ENCODE measurements at places on chromosomes 7 and 10.

GRCh38 chr10:57494486-57494885, 773.2 kb downstream of the IPMK start:
- DNase-seq = no peak

GRCh38 chr10:88813200-88813599, 10.7 kb downstream of the LIPM start:
- DNase-seq = no peak

DNA sequence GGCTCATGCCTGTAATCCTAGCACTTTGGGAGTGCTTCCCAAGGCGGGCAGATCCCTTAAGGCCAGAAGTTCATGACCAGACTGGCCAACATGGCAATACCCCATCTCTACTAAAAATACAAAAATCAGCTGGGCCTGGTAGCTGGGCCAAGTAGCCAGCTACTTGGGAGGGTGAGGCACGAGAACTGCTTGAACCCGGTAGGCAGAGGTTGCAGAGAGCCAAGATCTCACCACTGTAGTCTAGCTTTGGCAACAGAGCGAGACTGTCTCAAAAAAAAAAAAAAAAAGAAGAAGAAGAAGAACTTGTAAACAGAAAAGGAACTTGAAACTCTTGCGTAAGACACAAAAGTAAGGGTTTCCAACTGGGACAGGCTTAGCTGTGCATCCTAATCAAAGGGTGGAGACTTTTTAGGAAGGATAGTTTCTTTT, 5.6 kb upstream of the IFIT2 start:
- no peak for DNase-seq

DNA sequence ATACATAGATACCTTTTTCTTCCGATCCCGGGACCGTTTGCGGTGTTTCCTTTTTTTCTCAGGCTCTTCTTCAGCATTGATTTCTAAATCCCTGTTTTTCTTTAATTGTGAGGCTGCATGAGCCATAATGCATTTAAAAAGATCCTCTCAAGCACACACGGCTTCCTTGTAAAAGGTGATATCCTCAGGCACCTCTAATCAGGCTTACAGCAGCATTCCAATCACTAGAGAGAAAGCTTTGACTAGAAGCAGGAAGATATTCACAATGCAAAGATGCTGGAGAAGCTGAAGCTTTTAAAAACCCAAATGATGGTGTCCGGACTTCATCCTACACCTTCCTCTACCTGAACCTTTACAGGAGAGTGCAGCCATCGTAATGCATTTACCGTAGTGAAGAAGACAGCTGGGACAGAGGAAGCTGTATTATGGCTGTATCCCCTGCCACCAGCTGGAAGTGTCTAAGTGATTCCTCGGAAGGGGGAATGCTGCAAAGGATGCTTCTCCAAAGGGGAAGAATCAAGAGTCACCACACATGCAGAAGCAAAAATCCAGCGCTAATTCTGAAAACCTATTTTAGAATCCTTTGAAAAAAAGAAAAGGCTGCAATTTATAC, at the start of gene ANK3:
Gene ANK3, minus strand, starts transcription at position 463 of the 613 bp plus-strand sequence. Its CDS starts 337 bp downstream, at position 126.
- no peak for DNase-seq

DNA sequence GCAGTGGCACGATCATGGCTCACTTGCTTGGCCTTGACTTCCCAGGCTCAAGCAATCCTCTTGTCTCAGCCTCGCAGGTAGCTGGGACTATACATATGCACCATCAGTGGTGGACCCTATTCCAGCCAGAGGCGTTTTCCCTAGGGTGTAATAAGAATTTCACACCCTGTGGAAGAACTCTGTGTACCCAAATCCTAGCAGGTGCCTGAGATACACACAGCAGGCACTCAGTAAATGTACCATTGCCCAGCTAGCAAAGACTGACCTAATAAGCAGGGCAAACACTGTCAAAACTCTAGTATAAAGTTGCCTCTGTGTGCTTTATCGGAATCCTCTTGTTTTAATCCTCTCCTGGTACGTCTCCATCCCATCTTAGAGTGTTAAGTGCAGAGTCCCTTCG, 33.7 kb upstream of the BHLHA15 start:
- DNase-seq = no peak

GRCh38 chr7:98729121-98729520, 112.0 kb downstream of the NPTX2 start:
- DNase-seq = no peak

DNA sequence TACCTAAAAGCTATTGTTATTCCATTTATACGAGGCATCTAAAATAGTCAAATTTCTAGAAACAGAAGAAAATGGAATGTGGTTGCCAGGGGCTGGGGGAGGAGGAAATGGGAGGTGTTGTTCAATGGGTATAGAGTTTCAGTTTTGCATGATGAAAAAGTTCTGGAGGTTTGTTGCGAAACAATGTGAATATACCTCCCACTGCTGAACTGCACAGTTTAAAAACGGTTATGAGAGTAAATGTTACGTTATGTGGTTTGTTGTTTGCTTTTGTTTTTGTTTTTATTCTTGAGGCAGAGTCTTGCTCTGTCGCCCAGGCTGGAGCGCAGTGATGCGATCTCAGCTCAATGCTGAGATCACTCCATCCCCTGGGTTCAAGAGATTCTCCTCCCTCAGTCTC, 64.9 kb upstream of the NRBF2 start:
- DNase-seq = no peak

- DNase-seq = no peak
Measured at GRCh38 chr7:101466871-101467270, 104.2 kb downstream of the COL26A1 start.

- no peak for DNase-seq
Measured at GRCh38 chr7:151023232-151023631, 1.1 kb downstream of the ATG9B start.

All from HS-5 (cell line).